ENCODE measurements at places on chromosomes 2 and 18.

DNA sequence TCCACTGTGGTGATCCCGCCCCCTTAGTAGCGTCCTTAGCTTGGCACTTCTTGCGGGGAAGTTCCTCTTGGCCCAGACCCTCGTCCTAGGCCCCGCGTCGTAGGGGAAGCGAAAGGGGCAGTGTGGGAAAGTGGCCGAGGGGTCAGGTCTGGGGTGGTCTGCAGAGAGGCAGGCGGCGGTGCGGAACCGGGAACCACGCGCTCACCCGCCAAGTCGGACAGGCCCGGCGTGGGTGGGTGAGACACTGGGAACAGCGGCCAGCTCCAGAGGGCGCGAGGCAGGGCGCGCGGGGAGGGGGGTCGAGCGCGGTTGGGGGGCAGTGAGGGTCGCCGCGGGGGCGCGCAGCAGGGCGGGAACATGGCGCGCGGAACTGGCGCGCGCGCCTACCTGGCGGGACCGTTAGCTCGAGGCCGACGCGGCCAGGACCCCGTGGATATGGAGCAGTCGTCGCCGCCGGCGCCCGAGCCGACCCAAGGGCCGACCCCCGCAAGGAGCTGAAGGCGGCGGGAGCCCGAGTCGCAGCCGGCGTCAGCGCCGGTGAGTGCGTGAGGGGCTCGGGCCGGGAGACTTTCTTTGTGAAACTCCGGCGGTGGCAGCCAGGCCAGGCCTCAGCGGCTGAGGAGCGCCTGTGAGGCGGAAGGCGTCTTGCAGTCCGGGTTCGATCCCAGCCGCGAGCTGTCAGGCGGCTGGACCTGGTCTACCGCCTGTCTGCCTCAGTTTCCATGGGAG lies 2896.7 kb upstream of the TEKT4 start:
- no peak for DNase-seq
- no peak overlapping the region for H3K27ac ChIP-seq
- no peaks in the 10 kb centered on the region for H3K27me3 ChIP-seq
- H3K4me3 ChIP-seq: no peak overlapping the region
- H3K36me3 ChIP-seq: no peaks in the 10 kb centered on the region
- no peaks in the 10 kb centered on the region for H3K4me1 ChIP-seq

DNA sequence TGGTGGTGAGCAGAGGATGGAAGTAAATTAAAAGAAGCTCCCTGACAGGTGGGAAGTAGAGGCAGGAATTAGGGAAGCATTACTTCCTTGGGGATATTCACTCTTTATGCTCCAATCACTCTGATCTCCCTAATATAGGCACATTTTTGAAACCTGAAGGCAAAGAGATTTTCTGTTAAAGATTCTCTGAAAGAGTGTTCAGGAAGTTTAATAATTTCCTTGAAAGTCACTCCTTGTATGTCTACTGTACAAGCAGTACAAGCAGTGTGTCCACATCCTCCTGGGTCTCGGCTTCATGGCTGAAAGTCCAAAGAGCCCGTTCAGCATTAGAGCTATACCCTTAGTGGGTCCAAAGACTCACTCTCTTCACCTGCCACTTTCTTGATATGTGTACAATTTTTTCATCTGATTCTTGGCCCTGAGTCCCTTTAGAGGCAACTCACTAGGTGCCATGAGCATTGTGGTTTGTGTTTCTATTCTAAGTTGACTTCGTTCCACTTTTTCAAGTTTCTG lies 60.2 kb downstream of the AAK1 start:
- H3K4me3 ChIP-seq: no peak overlapping the region
- no peaks in the 10 kb centered on the region for H3K36me3 ChIP-seq
- H3K27ac ChIP-seq: no peak overlapping the region
- H3K4me1 ChIP-seq: peaks cover 23% of the 10 kb centered on the region
- no peak for DNase-seq

- H3K4me3 ChIP-seq: no peak overlapping the region
- H3K27me3 ChIP-seq: peaks cover 16% of the 10 kb centered on the region
These were observed 126.6 kb downstream of the KCNH7 start for GRCh38 chr2:162711832-162712540.

GRCh38 chr18:31513189-31513935 lies 15.4 kb downstream of the DSG2 start:
- no peak overlapping the region for H3K4me3 ChIP-seq
- peak overlapping the region; percentile 83 for H3K27ac ChIP-seq

DNA sequence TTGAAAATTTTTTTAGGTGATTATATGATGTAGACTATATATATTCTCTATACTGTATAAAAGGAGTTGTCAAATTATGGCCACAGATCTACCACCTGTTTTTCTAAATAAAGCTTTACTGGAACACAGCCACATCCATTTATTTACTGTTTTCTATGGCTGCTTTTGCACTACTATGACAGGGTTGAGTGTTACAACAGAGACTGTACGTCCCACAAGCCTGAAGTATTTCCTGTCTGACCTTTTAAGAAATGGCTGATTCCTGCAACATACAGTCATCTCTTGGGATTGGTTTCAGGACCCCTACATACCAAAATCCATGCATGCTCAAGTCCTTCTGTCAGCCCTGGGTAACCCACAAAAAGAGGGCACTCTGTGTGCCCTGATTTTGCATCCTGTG lies 508.3 kb downstream of the TSN start:
- DNase-seq: no peak
- no peaks in the 10 kb centered on the region for H3K27me3 ChIP-seq
- H3K4me1 ChIP-seq: no peaks in the 10 kb centered on the region

GRCh38 chr18:58496231-58496630 lies 132.7 kb downstream of the ALPK2 start:
- H3K27ac ChIP-seq: no peak overlapping the region
- H3K27me3 ChIP-seq: no peaks in the 10 kb centered on the region
- 0 out of 2 replicates have a peak, but pooled peaks cover 6% of the 10 kb centered on the region for H3K4me1 ChIP-seq
- no peak overlapping the region for H3K4me3 ChIP-seq
- H3K36me3 ChIP-seq: no peaks in the 10 kb centered on the region

DNA sequence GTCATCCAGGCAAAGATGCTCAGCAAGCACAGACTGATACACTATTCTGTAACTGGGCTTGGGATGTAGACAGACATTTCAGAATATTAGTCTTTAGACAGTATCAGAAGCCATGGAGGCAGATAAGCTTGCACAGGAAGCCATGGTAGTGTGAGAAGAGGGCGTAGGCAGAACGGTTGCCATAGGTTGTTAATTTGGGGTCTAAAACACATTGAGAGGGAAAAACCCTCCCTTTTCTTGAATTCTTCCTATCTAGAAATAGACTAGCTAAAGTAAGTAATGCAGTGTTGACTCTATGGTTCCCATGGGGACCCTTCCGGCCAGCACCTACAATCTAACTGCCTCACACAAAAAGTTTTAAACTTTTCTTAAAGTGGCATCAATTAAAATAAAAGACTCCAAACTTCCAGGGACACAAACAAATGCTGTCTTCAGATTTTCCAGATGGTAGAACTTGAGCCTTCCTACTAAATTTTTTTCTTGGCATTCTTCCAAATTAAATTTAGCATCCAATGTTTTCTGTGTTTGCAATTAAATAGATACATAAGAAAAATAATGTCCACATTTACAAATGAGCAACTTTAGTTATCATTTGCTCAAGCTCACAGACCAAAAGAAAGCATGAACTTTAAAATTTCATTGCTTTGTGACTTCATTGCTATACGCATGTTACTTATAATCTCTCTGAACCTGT lies 1.9 kb downstream of the PRKRA start:
- no peak for DNase-seq
- peak overlapping the region; percentile 93 for H3K4me3 ChIP-seq
- H3K27me3 ChIP-seq: no peaks in the 10 kb centered on the region
- H3K36me3 ChIP-seq: peaks cover 16% of the 10 kb centered on the region

- peaks cover 46% of the 10 kb centered on the region for H3K27me3 ChIP-seq
- no peak for DNase-seq
- no peak overlapping the region for H3K4me3 ChIP-seq
- H3K4me1 ChIP-seq: no peaks in the 10 kb centered on the region
These were observed 270.1 kb upstream of the POU3F3 start for GRCh38 chr2:104583811-104584210.

GRCh38 chr2:149877074-149877473 lies 289.5 kb upstream of the MMADHC start:
- H3K27ac ChIP-seq: peak overlapping the region; percentile 47
- DNase-seq: no peak
- H3K36me3 ChIP-seq: no peaks in the 10 kb centered on the region
- peaks cover 17% of the 10 kb centered on the region for H3K4me1 ChIP-seq
- H3K4me3 ChIP-seq: no peak overlapping the region
- no peaks in the 10 kb centered on the region for H3K27me3 ChIP-seq

GRCh38 chr2:196956069-196956468 lies 29.6 kb upstream of the PGAP1 start:
- no peak overlapping the region for H3K27ac ChIP-seq
- H3K27me3 ChIP-seq: no peaks in the 10 kb centered on the region
- no peak for DNase-seq
- H3K4me3 ChIP-seq: no peak overlapping the region

GRCh38 chr2:104976603-104977120 lies 61.2 kb upstream of the MRPS9 start:
- no peak overlapping the region for H3K27ac ChIP-seq
- no peak overlapping the region for H3K4me3 ChIP-seq
- H3K27me3 ChIP-seq: peaks cover 5% of the 10 kb centered on the region

DNA sequence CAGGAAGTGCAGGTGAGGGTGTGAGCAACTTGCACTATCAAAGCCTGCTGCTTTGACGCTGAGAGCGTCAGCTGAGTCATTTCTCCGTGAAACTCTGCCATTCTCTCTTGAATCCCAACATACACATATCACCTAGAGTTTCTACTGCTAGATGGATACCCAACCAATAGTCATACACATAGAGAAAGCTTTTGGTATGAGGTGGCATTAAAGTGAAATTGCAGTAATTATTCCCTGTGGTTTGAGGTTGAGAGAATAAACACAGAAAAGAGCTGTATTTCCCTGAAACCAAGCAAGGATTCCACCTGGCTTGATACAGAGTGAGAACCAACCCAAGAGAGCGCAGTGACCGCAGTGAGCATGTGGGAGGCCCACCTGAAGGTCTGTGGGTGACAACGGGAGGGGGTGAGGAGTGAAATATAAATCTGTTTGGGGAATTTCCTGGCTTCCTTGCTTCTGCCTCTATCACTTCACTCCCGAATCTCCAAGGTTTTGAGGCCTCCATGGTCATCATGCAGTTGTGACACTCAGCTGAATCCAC lies 28.8 kb upstream of the TMEM18 start:
- DNase-seq: no peak
- no peak overlapping the region for H3K4me3 ChIP-seq
- H3K4me1 ChIP-seq: no peaks in the 10 kb centered on the region

- H3K4me3 ChIP-seq: peak overlapping the region; percentile 37
- H3K36me3 ChIP-seq: no peaks in the 10 kb centered on the region
- no peaks in the 10 kb centered on the region for H3K27me3 ChIP-seq
- H3K4me1 ChIP-seq: peaks cover 30% of the 10 kb centered on the region
- peak overlapping the region; percentile 95 for H3K27ac ChIP-seq
- peak; percentile 90 for DNase-seq
These were observed 65.5 kb upstream of the GPC1 start for GRCh38 chr2:240369801-240370585.

- no peaks in the 10 kb centered on the region for H3K36me3 ChIP-seq
- DNase-seq: no peak
- H3K27ac ChIP-seq: no peak overlapping the region
These were observed 1.6 kb upstream of the SESTD1 start for GRCh38 chr2:179266271-179266670.

- peaks cover 20% of the 10 kb centered on the region for H3K27me3 ChIP-seq
- H3K36me3 ChIP-seq: no peaks in the 10 kb centered on the region
- DNase-seq: no peak
- no peak overlapping the region for H3K4me3 ChIP-seq
These were observed 96.3 kb upstream of the RAB6C start for GRCh38 chr2:129883121-129883520.
